ENCODE measurements at places on chromosomes 1 and 21.

DNA sequence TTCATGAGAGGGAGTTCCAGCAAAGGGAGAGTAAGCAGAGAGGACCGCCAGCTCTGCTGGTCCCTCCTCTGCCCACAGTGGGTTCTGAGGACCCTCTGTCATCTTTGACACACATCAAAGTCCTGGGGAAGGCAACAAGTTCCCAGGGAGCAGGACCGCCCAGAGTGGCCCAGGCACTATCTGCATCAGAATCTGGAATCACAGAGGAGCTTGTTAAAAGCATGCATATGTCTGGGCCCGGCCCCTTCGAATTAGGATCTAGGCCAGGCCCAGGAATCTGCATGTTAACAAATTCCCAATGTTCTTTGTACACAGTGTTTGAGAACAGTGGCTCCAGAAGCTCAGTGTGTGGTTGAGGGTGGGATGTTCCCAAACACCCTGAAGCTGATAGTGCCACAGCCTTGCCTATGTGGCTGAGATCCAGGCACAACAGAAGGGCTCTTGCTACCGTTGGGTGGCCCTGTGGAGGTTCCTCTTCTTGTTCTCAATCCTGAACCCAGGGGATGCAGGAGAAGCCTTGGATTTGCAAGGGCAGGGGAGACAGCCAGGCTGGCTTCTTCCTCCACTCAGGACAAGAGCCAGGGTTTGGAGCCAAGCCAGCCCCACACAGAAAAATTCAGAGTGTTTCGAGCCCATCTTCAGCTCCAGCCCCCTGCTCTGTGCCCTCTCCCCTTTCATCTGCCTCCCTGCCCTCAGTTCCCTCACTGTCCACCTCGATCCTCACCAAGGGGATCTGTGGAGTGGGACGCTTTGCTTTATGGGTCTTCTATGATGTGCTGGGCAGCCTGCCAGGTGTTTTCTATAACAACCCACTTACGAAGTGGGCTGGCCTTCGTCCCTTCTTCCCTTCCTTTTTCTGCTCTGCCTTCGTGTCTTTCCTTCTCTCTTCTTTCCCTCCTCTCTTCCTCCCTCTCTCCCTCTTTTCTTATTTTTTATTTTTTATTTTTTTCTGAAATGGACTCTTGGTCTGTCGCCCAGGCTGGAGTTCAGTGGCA lies 129.0 kb upstream of the TMPRSS2 start:
- no peak for DNase-seq

DNA sequence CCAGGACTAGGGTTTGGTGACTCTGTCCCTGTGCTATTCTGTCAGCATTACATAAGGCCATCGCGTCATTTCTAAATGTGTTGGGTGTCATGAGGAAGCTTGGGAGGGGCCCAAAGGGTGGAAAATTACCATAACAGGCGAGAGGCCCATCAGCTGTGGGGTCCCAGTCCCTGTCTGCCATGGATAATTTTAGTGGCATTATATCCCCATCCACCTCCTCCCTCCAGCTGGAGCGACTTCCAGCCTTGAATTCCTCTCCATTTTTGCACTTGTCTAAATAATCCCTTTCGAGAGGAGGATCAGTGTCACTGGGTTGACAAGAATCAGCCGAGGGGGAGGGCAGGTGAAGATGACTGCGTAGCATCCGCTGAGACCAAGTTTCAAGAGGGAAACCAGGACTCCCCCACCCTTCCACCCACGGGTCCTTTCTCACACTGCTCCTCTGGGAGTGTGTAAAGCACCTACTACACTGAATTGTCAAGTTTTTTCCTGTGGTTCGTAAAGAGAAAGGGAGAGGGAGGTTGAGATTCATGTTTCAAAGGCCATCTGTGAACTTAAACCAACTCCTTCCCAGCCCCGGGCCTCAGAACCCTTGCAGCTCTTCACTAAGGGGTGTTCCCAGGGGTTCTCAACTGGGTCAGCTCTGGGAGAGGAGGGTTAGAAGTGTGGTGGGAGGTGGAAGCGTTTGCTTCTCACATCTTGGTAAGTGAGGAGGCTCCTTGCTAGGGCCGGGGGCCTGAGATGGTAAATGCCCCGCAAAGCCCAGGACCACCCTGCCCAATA lies 29.2 kb downstream of the VASH2 start:
- DNase-seq, result no peak

DNA sequence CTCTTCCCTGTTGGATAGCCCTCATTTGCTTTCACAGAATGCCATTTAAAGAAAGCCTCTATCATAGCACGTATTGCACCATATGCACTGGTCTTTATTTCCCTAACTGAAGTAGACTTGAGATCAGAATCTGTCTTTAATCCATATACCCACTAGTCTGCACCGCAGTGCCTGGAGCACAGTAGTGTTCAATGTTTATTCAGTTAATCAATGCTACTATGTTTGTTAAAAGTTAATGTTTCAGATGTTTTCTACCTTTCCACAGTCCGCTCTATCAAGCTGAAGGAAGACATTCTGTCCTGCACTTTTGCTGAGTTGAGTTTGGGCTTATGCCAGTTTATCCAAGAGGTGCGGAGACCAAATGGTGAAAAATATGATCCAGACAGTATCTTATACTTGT lies 139.2 kb downstream of the ZMYM4 start:
- DNase-seq, result no peak

DNA sequence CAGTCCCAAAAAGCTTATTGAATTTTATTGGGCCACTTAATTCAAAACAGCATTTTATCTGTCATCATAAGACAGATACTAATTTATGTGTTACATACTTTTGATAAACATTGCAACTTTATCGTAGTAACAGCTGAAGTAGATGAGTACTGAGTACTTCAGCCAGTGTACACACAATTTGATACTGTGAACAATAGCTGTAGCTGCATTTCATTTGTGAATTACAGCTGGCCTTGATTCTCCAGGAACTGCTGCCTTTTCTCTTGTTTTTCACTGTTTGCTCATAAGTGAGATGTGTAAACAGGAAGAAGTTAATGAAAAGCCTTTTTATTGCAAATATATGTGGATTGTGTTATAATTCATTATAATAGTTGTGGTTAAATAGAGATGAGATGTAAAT lies 10.2 kb downstream of the UAP1 start:
- no peak for DNase-seq

- DNase-seq, result no peak
Observed at GRCh38 chr1:47699492-47700235, 261.8 kb downstream of the FOXD2 start.

DNA sequence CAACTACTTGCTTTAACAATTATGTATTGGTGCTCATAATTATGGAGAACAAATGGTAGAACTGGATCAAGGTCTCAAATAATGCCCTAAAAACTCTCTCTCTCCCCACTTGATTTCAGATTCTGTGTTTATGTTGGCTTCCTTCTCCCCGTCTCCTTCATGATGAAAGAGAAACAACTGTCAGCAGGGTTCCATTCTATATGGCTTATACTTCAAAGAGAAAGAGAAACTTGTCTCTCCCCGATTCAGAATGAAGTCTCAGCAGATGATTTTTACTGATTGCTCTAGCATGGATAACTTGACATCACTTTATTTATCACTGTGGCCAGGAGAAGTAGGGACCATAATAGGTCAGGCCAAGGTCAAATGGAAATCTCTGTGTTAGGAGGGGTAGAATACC lies 575.6 kb downstream of the AGBL4 start:
- DNase-seq, result no peak

GRCh38 chr1:202501281-202501680 lies 152.8 kb downstream of the PPP1R12B start:
- no peak for DNase-seq

GRCh38 chr1:213899413-213899812 lies 88.4 kb upstream of the PROX1 start:
- DNase-seq, result no peak

- no peak for DNase-seq
Observed at GRCh38 chr1:5643360-5644107, 348.7 kb downstream of the NPHP4 start.

DNA sequence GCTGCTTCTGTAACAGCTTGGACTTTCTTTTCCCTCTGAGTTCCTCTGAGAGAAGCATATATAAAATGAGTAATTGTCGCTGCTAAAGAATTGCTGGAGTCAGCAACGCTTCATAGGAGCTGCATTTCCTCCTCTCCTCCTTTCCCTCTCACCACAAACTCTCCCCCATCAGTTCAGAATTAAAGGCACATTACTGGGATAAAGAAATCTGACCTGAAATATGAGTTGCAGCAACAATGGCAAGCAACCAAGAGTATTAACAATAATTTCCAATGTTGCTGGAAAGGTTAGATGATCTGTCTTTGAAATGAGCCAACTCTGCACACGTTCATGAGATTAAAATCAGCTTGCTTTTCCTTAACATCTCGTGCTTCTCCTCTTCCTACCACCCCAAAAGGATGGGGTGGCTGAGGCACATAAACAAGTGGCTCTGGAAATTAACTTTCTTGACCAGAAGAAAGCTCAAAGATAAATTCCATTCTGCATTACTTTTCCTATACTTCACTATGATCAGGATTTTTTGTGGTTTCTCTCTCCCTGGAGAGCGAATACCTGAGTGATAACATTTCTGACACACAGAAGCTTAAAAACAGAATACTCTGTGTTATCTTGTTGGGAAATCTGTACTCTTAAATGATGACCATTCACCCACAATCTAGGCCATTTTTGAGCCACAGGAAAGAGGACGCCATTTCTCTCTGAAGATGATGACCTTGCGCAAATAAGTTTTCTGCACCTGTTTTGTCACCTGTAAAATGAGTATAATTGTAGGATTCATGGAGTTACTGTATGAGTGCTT lies 90.2 kb downstream of the TGFBR3 start:
- no peak for DNase-seq

GRCh38 chr1:15837931-15838330 lies 9.6 kb upstream of the SPEN start:
- DNase-seq, result no peak

GRCh38 chr1:2231532-2232254 lies 3.6 kb downstream of the SKI start:
- no peak for DNase-seq

DNA sequence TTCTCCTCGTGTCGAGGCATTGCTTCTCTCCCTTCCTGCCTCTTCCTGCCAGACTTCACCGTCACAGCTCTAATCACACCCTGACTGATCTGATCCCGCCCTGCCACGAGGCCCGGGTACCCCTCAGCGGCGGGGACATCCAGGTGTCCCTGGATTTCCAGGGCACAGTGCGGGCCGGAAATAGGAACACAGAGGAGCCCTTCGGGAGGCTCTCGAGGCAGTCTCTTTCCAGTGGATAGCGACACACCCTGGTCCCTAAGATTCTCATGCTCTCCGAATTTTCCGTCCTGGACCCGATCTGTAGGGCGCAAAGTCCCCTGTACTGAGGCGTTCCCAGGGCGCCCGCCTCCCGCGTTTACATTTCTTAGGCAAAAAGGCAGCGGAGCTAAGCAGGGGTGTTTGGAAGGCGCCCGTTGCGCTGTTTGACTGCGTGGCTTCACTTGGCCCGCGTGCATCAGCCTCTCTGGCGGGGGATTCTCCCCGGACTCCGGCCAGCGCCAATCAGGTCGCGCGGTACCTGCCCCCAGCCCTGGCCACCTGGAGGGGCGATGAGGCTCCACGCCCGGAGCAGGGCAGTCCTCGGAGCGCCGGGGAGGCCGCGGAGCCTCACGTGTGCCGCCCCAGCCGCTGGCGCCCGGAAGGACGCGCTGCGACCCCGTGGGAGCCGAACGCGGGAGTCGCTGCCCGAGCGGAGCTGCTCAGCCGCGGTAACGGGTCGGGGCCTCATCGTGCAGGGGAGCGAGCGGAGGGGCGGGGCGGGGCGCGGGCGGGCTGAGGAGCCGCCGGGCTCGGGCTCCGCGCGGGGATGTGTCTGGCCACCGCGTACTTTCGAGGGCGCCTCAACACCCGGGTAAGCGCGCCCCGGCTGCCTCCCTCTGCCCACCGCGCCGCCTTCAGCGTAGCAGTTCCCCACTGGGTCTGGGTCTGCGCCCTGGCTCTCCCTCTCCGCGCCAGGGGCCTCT lies at the start of gene FAM163A:
FAM163A (plus strand) TSS at position 575 of the 962 bp plus-strand sequence. CDS start 69,807 bp downstream, outside the sequence.
- DNase-seq, result no peak

GRCh38 chr1:206788487-206789050 lies 16.3 kb upstream of the IL10 start:
- DNase-seq, result no peak

GRCh38 chr1:26915204-26915842 lies 1.5 kb upstream of the NR0B2 start:
- no peak for DNase-seq

DNA sequence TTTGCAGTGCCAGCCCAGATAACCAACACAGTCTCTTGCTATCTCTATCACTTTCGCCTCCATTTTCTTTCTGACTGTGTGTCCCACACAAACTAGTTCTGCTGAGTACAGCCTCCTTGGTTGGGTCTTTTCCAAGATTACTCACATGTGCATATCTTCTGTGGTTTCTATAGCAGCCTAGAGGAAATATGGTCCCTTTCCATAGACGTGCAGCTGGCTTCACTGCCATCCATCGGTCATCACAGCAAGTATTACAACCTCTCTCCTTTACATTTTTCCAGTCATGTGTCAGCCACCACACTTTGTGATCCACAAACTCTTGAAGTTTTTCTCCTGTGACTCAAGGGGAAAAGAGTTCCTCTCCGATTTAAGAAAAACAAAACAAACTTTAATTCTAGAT lies 893.4 kb upstream of the ADGRL4 start:
- no peak for DNase-seq

- no peak for DNase-seq
Observed at GRCh38 chr1:33178836-33179439, 2.9 kb downstream of the TRIM62 start.

GRCh38 chr1:205681364-205681763 lies 1.1 kb upstream of the SLC45A3 start:
- no peak for DNase-seq

- no peak for DNase-seq
Observed at GRCh38 chr1:192669174-192669573, 33.2 kb downstream of the RGS13 start.

DNA sequence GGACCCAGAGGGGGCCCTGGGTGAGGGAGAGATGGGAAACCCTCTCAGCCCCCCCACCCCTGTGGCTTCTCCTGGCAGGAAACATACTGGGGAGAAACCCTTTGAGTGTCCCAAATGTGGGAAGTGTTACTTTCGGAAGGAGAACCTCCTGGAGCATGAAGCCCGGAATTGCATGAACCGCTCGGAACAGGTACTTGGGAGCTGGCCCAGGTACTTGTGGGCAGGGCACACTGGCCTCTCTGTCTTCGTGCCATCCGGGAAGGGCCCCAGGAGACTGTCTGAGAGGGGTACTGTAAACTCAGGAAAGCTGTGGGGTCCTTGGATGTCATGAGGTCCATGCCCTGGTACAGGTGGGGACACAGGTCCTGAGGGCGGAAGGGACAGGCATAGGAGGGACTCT lies 6.0 kb downstream of the ZBTB48 start:
- DNase-seq, result no peak

GRCh38 chr1:186762653-186763052 lies 66.1 kb upstream of the PLA2G4A start:
- DNase-seq, result no peak

- no peak for DNase-seq
Observed at GRCh38 chr1:218377143-218377660, 32.1 kb downstream of the TGFB2 start.

GRCh38 chr1:236830560-236830959 lies 35.5 kb downstream of the MTR start:
- DNase-seq, result no peak

Measured in GM12891 (cell line).